ENCODE measurements at places on chromosomes 6 and 20.

GRCh38 chr20:13671916-13672378 lies 33.2 kb upstream of the TASP1 start:
- DNase-seq, result no peak

DNA sequence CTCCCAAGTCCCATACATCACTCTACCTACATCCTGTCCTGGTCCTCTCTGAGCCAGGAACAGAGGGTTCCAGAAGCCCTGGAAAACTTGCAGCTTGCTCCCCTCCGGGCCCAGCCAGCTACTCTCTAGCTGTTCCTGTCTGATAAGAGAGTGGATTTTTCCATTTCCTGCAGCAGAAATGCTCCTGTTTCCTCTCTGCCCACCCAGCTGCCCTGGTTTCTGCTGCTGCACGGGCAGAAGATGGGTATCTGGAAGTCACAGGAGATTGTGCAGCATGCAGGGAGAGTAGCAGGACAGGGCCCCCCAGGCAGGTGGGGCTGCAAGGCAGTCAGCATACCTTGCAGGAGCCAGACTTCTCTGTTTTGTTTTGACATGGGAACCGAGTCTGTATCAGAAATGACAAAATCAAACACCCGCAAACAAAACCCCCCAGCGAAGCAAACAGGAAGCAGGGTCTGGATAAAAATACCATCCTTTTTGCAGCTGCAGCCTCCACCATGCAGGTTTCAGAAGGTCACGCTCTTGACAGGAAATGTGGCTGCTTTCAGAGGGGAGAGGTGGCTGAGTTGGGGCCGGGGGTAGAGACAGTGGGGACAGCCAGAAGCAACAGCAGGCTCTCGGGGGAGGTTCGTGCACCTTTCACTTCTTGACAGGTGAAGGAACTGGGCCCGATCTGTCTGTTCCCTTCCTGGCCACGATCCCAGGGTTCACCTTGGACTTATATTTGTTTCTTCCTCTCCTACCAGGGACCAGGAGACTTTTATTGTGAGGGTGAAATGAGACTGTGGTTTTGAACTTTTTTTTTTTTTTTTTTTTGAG lies 50.8 kb upstream of the FAM83D start:
- DNase-seq, result no peak

DNA sequence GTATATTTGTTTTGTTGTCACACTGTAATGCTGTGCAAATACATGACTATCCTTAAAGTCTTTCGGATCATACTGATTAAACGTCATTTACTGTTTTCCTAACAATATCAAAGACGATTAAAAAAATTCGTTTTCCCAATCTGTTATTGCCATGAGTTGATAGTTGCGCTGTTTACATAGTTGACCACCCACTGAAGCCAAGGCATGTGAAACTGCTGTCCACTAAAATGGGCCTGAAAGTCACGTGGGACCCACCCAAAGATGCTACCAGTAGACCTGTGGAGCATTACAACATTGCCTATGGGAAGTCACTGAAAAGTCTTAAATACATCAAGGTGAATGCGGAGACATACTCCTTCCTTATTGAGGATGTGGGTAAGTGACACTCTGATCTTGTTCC lies 28.1 kb downstream of the FNDC1 start:
- no peak for DNase-seq

DNA sequence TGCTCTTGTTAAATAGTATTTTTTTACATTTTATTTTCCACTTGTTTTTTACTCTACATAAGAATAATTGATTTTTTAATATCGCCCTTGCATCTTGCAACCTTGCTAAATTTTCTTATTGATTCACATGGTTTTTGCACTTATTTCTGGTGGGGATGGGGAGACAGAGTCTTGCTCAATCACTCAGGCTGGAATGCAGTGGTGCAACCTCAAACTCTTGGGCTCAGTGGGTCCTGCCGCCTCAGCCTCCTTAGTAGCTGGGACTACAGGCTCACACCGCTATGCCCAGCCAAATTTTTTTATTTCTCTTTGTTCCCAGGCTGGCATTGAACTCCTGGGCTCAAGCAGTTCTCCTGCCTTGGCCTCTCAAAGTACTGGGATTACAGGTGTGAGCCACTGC lies 30.3 kb downstream of the LIN28B start:
- DNase-seq, result no peak

DNA sequence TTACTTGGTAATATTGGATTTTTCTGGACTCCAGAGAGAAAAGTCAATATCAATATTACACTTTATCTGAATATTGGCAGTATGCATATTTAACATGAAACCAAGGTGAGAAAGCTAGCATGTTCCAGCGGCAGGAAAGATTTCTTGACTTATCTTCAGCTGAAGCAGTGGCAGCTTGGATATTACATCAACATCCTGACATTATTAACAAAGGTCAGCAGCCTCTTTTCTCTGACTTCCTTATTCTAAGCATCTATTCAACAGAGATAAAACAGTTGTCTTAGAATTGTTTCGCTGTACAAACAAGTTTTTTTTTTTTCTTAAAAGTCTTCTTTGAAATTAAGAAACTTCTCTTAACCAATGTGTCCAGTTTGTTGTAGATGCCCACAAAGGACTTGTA lies 11.8 kb downstream of the DCBLD1 start:
- DNase-seq, result no peak

DNA sequence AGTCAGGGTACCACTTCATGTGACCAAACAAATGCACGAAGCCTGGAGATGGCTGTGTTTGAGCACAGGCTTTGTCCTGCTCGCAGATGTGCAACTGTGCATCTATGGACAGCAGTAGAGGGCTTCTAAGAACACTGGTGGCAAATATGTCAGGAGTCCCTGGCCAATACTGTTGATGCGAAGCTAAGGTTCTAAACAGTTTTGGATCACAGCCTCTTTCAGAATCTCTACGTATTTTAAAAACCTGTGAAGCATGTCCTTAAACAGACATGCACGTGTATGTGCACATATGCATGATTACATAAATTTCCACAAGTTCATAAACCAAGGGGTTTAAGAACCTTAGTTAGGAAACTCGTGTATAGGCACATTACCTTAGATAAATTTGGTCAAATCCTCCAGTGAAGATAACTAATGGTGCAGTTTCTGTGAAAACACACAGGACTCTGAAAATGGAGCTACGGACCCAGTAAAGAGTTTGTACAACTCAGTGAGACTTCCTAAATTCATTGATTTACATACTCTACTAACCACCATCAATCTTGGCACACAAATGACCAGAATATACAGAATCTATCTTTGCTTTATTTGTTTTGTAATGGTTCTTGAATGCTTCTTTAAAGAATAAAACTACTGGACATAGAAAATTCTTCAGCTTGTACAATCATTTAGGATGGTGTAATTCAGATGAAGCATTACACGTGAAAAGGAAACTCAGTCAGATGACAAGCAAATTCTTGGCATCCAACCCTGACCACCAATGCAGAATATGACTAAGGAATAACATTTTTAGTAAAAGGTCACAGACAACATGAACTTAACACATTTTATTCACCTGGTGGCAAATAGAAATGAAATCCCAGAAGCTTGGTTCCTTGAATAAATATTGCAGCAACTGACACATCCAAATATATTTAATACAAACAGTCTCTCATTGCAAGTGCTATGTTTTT lies 27.4 kb downstream of the KCNQ5 start:
- no peak for DNase-seq

GRCh38 chr20:55778796-55779195 lies 226.5 kb downstream of the CBLN4 start:
- no peak for DNase-seq

GRCh38 chr6:4212588-4212987 lies 77.2 kb upstream of the ECI2 start:
- no peak for DNase-seq

- no peak for DNase-seq
These were observed 19.6 kb downstream of the STX16 start for GRCh38 chr20:58670659-58671058.

GRCh38 chr6:67986694-67987232 lies 648.3 kb upstream of the ADGRB3 start:
- DNase-seq, result no peak

DNA sequence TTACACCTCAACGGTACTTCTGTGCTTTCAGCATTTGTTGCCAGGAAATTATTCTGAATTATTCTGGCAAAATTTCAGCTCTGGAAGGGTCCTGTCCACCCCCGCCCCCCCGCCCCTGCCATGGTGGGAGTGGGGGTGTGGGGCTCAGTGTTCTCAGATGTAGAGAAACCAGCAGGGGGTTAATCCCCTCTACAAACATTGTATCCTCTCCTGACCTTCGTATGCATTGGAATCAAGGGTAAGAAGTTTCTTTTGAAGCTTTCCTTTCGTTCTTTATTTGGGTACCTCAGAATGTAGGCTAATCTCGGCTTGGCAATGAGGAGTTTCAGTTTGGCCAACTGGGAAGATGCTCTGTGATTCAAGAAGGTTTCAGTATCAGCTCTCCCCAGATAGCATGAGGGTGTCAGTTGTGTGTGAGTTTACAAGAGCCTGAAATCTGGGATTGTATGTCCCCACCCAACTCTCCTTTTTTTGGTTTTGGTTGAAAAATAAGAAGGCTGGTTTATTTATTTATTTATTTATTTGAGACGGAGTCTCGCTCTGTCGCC lies 25.5 kb upstream of the OLIG3 start:
- no peak for DNase-seq

- no peak for DNase-seq
These were observed 334.1 kb downstream of the BCKDHB start for GRCh38 chr6:80440496-80441115.

- no peak for DNase-seq
These were observed 461 bp upstream of the HNF4A start for GRCh38 chr20:44354979-44355497.

- no peak for DNase-seq
These were observed 81.0 kb downstream of the TMEM170B start for GRCh38 chr6:11618533-11618932.

DNA sequence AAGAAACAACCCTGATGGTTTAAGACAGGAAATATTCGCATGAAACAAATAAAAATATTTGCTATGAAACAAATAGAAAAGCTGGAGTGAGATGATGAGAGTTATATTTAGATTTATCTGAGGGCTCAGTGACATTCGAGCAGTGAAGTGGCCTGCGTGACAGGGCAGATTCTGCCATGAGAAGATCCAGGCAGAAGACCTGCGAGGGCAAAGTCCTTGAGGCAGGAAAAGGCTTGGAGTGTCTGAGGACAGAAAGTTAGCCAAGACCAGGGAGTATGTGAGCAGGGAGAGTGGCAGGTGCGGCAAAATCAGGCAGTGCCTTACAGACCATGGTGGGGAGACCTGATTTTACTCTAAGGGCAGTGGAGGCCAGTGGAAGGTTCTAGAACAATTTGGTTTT lies 66.9 kb upstream of the RIN2 start:
- DNase-seq, result no peak

GRCh38 chr6:54784011-54784410 lies 62.6 kb upstream of the FAM83B start:
- no peak for DNase-seq

GRCh38 chr6:110285306-110286060 lies 72.7 kb downstream of the METTL24 start:
- DNase-seq, result no peak

Measured in activated CD4-positive, alpha-beta T cell treated with anti-CD3 and anti-CD28 coated beads, Interleukin-2, amount 50 U/mL, for 24 hours (primary cell).